ENCODE measurements at places on chromosomes 3 and 15.

DNA sequence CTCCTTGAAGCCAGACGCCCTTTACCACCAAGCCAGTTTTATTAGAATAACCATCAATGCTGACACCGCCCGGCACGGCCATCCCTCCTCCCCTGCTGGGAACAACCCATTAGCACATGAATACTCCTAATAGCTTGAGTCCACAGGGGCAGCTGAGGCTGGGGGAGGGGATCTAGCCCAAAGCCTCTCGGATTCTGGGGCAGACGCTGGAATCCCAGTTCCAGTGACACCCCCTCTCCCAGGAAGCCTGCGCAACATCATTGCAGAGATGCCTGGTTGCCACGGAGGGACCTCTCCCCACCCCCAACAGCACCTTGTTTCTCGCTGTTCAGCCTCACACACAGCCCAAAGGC is 1.2 kb upstream of the LINGO1 start:
- peak; percentile 94 for DNase-seq

DNA sequence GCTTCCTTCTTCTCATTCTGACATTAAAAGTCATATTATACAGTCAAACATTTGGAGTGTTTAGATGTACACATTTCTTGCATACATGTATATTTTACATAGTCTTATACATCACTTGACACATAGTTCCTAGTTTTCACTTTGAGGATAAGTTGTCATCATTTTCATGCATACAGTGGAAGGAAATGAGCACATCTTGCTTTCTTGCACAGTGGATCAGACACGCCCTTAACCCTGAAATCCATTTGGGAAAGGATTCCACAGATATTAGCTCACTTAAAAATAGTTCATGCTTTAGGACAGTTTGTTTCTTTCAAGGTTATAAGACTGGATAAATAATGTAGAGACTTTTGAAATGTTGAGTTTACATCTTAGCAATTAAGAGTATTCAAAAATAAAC is 148.6 kb upstream of the MME start:
- no peak for DNase-seq

GRCh38 chr3:168859143-168859542 is 763.4 kb upstream of the GOLIM4 start:
- DNase-seq, result no peak

DNA sequence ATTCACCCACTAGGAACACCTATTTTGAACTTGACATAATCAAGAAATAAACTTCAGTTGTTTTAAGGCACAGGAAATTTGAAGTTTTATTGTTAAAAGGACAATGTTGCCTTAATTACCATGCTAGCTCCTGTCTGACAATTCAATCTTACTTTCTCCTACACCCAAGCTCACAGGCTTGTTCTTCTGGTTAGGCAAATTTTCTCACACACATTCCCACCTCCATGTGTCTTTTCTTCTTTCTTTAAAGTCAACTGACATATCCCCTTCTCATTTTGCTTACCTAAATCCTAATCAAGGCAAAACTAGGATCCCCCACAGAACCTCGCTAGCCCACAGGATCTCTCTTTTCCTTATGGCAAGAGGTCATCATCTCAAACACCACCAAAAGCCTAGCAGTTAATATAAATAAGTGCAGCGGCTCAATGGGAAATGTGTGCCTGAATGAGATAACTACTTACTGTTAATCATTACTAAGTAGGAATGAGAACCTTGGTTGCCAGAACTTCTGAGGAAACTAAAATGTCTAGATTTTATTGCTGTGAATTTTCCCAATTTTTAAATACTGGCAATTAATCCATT is 189.3 kb downstream of the PLCH1 start:
- no peak for DNase-seq

- no peak for DNase-seq
These were observed 117.7 kb downstream of the DNAJB8 start for GRCh38 chr3:128348805-128349531.

All from HAP-1 (cell line).